NCI-H1694 (cell line): ENCODE measurements at places on chromosomes 3 and 15.

- DNase-seq, result no peak
Observed at GRCh38 chr3:9770276-9770812, 597 bp upstream of the CAMK1 start.

GRCh38 chr15:39376371-39376909 lies 204.4 kb upstream of the THBS1 start:
- DNase-seq, result no peak

DNA sequence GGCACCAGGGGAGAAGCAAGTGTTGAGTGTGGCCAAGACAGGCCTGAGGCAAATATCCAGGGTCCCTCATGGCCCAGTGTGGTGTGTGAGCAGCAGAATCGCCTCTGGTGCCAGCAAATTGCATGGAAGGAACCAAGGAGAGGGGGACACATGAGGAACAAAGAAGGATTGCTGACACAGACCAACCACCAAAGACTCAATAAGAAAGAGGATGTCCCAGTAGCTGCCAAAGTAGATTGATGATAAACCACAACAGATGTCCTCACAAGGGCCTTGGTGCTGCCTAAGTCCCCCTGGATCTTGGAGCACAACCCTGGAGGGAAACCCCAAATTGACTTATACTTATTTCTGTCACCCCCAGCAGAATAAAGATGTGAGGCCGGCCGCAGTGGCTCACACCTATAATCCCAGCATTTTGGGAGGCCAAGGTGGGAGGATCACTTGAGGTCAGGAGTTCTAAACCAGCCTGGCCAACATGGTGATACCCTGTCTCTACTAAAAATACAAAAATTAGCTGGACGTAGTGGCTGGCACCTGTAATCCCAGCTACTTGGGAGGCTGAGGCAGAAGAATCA lies 10.6 kb downstream of the SRGAP3 start:
- DNase-seq, result no peak

GRCh38 chr15:39125904-39126303 lies 455.0 kb upstream of the THBS1 start:
- peak; percentile 7 for DNase-seq

DNA sequence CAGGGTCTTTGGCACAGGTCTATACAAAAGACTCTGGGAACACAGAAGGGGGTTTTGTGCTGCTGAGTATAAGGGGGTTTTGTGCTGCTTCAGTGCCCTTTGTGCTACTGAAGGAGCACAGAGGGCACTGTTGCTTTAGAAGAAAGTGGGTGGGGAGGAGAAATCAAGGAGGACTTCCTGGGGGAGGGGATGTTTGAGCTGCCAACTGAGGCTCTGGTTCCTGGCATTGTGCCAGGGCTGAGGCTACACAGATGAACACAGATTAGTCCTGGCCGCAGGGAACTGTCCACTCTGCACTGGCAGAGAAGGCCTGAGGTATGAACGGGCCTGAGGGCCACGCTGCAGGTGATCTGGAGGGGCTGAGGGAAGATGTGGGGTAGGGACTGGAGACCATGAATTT lies 32.2 kb upstream of the SEC13 start:
- DNase-seq, result no peak

GRCh38 chr3:122623031-122623829 lies 45.8 kb downstream of the PARP15 start:
- DNase-seq, result no peak

DNA sequence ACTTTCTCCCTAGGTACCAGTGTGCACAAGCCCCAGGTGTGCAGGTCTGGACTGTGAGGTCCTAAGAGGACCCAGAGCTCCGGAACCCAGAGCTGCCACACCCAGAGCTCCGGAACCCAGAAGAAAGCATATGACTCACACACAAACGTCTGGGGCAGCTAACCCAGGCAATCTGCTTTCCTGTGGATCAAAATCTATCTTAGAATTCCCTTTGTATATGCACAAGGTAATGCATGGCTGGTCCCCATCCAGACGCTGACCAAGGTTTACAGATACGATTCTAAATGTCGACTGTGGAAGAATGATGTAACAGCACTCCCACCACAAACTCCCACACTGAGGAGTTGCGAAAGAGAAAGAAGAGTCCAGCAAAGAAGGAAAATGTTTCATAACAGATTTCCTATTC lies 15.7 kb downstream of the KCNMB2 start:
- DNase-seq, result no peak

GRCh38 chr3:141380987-141381386 lies 12.7 kb downstream of the ZBTB38 start:
- DNase-seq, result no peak

GRCh38 chr3:37543666-37544065 lies 318.0 kb upstream of the CTDSPL start:
- DNase-seq, result peak; percentile 60

DNA sequence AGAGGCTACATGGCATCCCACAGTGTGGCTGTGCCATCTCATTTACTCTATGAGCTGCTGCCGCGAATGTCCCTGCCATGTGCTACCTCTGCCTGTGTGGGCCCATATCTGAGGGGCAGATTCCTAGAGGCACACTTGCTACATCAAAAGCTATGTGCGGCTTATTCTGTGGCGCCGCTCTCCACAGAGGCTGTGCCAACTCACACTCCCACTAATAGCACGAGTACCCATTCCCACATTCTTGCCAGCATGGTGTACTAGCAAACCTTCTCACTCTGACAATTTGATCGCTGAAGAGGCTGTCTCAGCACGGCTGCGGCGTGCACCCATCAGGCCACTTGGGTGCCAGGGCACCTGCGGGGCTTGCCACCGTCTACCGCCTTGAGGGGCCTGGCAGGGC lies 31.2 kb upstream of the MUSTN1 start:
- DNase-seq, result no peak

DNA sequence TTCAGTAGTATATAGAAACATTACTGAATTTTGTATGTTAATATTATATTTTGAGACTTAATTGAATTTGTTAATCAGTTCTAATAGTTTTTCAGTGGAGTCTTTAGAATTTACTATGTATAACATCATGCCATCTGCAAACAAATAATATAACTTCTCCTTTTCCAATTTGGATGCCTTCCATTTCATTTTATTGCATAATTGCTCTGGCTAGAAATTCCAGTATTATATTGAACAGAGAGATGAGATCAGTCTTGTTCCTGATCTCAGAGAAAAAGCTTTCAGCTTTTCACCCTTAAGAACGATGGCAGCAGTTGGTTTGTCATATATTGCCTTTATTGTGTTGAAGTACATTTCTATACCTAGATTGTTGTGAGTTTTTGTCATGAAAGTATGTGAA lies 40.4 kb downstream of the OR4F15 start:
- no peak for DNase-seq

DNA sequence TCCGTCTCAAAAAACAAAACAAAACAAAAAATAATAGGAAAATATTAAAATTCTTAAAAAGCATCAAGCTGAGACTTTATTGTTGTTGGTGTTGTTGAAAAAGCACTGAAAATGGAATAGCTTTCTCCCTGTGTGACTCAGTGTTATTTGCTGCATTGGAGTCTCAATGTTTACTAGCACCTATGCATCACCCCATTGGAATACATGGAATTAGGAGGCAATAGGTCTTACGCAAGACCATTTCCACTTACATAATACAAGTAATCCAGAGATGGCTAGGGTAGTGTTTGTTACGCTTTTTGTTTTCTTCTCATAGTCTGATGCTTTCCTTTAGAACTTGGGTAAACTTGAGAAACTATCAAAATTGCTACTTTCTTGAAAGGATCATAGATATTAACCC lies 15.2 kb downstream of the GXYLT2 start:
- DNase-seq, result no peak

GRCh38 chr15:70494852-70495571 lies 268.3 kb downstream of the UACA start:
- DNase-seq, result no peak

DNA sequence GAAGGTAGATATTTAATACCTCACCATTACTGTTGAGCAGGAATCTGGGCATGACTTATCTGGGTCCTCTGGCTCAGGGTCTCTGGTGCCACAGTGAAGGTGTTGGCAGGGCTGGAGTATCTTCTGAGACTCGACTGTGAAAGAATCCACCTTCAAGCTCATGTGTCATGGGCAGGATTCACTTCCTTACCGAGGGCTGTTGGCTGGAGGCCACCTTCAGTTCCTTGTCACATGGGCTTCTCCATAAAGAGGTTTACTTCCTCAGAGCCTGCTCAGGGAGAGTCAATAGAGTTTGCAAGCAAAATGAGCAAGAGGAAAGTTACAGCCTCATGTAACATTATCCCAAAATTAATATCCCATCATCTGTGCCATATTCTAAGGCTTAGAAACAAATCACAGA lies 459.5 kb downstream of the NR2F2 start:
- DNase-seq, result no peak

DNA sequence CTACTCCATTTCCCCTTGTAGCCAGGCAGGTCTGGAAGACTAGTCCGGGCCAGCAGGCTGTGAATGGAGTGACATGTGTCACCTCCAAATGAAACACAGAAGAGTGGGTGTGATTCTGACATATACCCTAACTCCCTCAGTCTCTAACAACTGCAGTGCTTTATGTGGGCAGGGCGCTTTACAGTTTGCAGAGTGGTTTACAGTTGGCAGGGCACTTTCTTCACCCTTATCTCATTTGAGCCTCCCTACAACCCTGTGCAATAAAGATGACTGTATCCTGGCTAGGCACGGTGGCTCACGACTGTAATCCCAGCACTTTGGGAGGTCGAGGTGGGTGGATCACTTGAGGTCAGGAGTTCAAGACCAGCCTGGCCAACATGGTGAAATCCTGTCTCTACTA lies 176.3 kb downstream of the RAB11A start:
- no peak for DNase-seq

GRCh38 chr3:29067007-29067406 lies 213.9 kb upstream of the RBMS3 start:
- DNase-seq, result no peak

DNA sequence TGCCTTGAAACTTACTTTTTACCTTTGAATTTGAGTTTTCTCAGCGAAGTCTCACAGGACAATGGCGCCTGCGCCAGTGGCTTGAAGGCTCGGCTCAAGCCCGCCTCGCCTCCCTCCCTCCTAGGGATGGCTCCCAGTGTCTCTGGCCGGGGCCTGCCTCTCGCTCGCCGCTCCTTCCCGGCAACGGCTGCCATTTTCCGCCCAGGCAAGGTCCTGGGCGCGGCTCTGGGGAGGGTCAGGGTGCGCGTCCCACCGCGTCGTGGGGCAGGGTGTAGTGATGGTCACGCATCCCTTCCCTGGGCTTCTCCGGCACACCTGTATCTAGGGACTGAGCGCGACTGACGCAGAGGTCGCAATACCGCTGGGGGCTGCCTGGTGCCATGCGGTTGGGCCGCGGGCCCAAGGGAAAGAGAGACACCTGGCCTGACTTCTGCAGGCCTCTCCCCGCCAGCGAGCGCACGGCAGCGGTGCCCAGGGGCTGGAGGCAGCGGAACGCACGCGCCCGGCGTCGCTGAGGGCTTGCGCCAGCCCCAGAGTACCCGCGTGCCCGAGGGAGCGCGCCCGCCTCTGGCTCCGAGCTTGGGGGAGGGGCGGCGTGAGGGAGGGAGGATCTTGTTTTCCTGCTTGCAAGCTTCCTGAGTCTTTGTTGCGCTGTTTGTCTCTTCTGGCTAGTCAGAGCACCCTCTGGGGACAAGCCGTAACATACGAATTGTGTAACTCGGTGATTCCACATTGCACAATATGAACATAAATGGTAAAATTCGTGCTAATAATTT lies 20.7 kb upstream of the FEM1B start:
- no peak for DNase-seq

DNA sequence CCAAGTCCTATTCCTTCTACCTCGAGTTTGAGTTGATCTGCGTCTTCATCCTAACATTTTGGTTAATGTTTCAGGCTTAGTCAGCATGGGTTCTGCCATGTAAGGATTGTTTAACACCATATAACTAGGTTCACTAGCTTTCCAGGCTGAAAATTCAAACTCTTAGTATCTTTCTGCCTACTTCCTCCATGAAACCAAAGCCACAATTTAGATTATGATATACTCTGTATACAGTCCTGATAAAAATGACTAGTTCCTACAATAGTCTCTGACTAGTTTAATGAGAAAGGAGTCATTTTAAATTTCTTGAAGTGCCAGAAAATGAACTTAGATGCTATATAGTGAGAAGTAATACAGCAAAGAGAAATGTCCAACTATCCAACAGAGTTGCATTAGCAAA lies 6.6 kb upstream of the BTLA start:
- DNase-seq, result no peak

DNA sequence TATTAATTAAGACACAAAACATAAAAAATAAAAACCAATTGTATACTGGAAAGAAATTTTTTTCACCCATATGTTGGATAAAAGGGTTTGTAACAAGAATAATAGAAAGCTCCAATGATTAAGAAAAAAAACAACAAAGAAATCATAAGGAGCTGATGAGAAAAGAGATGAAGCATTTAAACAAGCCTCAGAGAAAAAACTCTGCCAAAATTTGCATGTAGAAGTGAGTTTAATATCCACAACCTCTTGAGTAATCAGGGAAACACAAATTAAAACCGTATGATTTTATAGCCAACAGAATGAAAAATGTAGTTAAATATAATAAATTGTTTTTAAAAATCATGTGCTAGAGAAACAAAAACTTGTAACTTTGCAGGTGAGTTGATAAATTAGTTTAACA lies 192.9 kb downstream of the BCHE start:
- no peak for DNase-seq

DNA sequence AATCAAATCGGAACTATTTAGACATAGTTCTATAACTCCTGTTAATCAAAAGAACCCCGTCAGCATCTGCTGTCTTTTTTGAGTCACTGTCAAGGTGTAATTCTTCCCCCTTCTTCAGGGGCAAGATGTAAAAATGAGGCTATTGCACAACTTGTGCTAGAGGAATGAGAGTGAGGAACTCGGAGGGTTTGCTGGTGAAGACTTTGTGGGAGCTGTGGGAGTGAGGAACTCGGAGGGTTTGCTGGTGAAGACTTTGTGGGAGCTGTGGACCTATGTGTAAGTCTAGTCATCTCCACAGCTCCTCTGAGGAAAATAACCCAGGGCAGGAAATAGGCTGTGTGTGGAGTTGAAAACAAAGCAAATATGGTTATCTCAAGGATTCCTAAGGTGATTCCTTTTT lies 2.5 kb upstream of the CERS3 start:
- DNase-seq, result no peak

DNA sequence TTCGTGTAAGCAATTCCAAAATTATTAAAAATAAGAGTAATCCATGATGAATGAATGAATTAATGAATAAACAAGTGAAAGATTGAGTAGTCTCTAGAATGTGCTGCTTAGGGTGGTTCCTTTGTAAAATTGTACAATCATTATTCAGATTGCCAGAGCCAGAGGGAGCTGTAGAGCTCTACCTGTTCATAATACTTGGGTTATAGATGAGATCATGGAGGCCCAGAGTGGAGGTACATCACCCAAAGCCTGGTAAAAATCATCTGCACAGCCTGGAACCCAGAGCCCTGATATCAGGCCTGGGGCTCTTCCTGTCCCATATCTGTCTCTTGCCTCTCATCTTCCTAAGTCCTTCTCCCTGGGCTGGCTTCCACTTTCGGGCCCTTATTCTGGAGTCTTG lies 297.2 kb downstream of the RPLP1 start:
- DNase-seq, result no peak

- DNase-seq, result no peak
Observed at GRCh38 chr3:15347737-15348110, 15.3 kb upstream of the SH3BP5 start.

DNA sequence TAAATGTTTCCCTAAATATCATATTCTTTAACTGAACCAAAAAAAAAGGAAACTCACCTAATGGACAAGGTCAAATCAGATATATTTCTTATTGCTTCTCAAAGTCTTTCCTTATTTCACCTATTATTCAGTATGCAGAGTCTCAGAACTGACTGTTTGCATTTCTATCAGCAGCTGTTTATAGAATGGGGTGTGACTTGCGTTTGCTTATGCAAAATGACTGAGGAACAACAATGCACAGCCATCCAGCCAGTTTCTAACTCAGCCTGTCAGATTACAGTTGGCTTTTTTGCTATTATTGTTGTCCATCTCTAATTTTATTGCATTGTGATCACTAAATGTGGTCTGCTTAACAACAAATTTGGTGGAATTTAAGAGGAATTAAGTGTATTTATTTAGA lies 40.7 kb downstream of the RAB27A start:
- no peak for DNase-seq
